Hair follicle dermal papilla cell (primary cell): ENCODE measurements at places on chromosomes 3 and 15. TPM values are rescaled to one million over a fixed set of nuclear protein-coding genes. Genes with fewer than 3 reads are reported as not detected.

TRPM1 gene
- not detected in 2 replicates for total RNA-seq

P2RY13 gene
- not detected in 2 replicates for total RNA-seq

LYZL4 gene
- total RNA-seq: not detected in 2 replicates

TMED3 gene
- 129 and 147 TPM in 2 replicates for total RNA-seq

IL17RE gene
- 3.2 and 6.9 TPM in 2 replicates for total RNA-seq

USP50 gene
- 0.65 and 1.5 TPM in 2 replicates for total RNA-seq

IL17RC gene
- 63.6 and 69.1 TPM in 2 replicates for total RNA-seq

RARRES1 gene
- 0.61 and 0.65 TPM in 2 replicates for total RNA-seq

RYR3 gene
- total RNA-seq: under 0.01 TPM in 2 replicates

NR2E3 gene
- total RNA-seq: 0.16 TPM in 1 of 2 replicates, not detected in the other

TRIM42 gene
- not detected in 2 replicates for total RNA-seq

SLC51B gene
- total RNA-seq: not detected in 2 replicates

OR5H6 gene
- not detected in 2 replicates for total RNA-seq

PLA2G4E gene
- total RNA-seq: not detected in 2 replicates

TGM5 gene
- not detected in 2 replicates for total RNA-seq
